ENCODE measurements at places on chromosomes 1 and 21. TPM values are rescaled to one million over a fixed set of nuclear protein-coding genes. Genes with fewer than 3 reads are reported as not detected.

Gene SLC45A1
- 9.6 TPM for total RNA-seq

GRCh38 chr1:33532250-33532649, 59.8 kb downstream of the ZSCAN20 start:
- DNase-seq = no peak

Gene HSF2BP
- total RNA-seq = 6.3 TPM

DNA sequence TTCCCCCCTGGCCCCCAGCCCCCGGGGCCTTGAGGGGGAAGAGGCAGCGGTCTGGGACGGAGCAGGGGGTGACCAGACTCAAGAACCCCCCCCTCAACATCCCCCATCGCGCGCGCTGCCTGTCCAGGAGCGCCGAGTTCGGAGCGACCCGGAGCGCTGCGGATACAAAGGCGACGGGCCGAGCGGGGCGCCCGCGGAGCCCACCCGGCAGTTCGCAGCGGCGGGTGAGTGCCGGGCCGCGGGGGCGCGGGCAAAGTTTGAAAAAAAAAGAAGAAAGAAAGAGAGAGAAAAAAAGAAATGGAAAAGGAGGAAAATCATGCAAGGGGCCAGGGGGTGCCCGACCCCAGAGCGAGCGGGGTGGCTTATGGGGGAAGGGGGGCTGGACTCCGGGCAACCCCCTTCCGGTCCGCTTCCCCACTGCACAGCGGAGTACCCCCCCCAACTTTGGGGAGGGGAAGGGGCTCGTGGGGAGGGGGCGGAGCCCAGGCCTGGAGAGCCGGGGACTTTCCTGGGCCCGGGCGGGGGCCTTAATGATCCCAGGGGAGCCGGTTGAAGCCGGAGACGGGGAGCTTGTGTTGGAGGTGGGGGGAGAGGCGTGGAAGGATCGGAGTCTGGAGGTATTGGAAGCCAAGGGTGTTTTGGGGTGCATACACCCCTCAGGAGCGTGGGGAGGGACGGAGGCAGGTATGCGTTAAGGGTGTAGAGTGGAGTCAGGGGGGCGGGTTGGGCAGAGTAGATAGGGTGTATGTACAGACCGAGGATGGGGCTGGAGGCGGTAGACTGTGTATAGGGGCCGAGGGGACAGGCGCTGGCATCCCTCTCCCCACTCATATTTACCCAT, 502 bp downstream of the VANGL2 start:
- no peak for DNase-seq

DNA sequence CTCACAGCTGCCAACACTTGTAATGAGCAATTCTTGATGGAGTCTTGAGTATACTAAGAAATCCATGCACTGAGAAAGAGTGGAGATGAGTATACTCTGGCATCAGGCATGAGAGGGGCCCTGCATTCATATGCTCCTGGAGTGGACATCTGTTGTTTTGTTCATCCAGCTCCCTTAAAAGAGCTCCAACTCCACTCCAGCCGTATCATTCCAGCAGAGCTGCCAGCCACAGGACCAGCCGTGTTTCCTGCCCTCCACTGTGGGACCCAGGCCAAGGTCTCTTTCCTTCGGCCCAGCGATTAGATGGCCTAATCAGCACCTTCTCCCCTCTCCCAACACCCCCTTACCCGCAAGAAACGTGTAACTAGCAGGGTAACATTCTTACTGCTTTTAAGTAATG, 144.5 kb downstream of the OMA1 start:
- no peak for DNase-seq

Gene PGLYRP3
- total RNA-seq = not detected

DNA sequence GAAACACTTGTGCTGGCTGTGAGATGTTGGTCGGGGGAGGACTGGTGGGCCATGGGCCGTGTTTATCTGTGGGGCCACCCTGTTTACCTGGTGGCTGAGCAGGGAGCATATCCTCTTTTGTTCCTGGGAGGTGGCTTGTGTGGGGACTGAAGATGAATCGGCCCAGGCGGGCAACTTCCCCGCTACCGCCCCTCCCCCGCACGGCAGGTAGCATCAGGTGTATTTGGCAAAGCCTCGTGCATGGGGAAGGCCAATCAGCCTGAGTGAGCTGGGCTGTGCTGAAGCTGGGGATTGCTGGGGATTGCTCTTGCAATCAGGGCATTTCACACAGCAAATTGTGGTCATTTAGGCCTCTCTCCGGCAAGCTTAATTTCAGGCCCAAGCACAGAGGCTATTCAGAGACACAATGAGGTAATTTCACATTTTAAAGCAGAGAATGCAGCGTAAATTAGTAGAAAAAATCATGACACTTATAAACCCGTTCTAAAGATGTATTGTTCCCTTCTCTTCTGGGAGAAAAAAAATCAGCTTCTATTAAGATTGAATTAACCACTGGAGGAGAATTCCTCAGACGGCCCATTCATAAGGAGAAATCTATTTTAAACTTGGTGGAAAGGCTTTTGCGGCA, 197.7 kb upstream of the POU3F1 start:
- DNase-seq = no peak

DNA sequence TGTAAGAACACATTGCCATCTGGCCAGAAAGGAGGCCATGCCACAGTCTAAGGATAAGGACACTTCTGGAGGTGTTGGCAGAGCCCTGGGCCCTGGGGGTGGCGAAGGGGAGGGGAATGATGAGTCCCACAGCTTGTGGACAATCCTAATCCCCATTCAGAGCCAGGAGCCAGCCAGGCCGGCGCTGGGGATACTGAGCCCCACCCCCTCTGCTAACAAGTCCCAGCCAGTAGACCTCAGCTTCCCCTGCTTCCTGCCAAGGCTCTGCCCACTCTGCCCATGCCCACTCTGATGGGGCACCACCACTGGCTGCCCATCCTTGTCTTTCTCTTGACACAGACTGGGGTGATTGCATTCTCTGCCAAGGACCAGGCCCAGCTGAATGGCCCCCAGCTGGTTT, 71.9 kb downstream of the NAV1 start:
- no peak for DNase-seq

Gene TCHHL1
- not detected for total RNA-seq

Gene GCSAML
- not detected for total RNA-seq

DNA sequence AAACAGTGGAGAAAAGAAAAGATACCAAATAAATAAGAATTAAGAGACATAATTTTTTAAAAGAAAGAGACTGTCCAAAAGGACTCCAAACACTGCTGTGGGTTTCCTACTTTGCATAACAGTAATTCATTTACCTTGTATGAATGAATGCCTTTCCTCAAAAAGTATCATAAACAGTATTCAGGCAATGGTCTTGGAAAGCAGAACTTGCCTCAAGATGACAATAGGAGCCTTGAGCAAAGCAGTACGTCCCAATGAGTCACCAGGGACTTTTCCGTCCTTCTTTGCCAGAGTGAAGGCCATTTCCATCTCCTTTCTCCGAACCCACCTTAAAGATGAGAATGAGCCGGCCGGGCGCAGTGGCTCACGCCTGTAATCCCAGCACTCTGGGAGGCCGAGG, 186.4 kb downstream of the ZBTB18 start:
- no peak for DNase-seq

DNA sequence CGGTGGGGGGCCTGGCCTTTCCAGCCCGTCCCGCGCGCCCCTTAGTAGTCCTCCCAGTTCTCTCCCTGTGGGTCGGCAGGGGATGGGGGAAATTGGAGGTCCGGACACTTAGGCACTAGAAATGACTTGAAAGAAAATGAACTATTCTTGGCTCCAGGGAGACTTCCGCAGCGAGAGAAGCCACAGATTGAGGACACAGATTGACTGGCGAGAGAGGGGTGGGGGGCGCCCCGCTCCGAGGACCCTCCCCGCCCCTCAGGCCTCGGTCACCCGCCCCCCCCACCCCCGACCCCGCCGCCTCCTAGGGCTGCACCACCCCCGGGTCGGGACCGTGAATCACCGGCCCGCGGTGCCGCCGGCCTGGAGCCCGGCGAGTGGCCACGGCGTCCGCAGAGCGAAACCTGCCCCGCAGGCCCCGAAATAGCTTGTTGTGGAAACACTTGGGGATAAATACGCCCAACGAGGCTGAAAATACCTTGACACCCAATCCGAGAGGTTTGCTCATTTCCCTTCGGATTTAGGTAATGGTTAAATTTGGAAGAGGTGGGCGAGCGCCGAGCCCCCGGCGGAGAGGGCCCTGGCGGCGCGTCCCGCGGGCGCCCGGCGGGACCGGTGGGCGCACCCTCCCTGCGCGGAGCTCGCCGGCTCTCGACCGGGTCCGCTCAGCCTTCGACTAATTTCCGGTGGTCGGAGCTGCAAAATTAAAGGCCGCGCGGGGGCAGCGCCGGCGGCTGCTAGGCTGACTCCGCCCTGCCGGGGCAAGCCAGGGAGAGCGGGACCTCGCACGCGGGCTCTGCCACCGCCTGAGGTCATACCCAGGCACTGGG, at the start of gene GFI1:
TSS of gene GFI1 (minus strand) at position 675 of the 827 bp plus-strand sequence. CDS start 3,438 bp downstream, outside the sequence.
- DNase-seq = no peak

Gene BNIPL
- total RNA-seq = 1.3 TPM

DNA sequence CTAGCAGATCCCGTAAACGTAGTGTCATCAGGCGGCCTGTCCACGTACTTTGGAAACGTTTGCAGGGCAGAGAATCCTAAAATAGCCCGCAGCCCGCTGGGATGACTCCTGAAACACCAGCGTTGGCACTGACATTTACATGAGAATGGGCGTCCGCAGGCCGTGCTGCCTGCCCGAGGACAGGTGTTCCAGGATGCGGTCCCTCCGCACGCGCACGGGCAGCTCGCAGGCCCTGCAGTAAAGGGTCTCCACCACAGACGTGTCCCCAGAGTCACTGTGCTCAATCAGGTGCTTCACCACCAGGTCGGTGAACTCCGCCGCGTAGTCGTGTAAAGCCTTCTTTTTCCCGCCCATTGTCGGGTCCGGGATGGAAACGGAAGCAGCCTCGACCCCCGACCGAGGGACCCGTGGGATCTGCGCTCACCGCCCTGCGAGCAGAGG, 5.8 kb upstream of the CCDC27 start:
- no peak for DNase-seq

Gene HAPLN2
- 12.9 TPM for total RNA-seq

- DNase-seq = no peak
Observed at GRCh38 chr1:1361982-1362423, 3.6 kb upstream of the MXRA8 start.

DNA sequence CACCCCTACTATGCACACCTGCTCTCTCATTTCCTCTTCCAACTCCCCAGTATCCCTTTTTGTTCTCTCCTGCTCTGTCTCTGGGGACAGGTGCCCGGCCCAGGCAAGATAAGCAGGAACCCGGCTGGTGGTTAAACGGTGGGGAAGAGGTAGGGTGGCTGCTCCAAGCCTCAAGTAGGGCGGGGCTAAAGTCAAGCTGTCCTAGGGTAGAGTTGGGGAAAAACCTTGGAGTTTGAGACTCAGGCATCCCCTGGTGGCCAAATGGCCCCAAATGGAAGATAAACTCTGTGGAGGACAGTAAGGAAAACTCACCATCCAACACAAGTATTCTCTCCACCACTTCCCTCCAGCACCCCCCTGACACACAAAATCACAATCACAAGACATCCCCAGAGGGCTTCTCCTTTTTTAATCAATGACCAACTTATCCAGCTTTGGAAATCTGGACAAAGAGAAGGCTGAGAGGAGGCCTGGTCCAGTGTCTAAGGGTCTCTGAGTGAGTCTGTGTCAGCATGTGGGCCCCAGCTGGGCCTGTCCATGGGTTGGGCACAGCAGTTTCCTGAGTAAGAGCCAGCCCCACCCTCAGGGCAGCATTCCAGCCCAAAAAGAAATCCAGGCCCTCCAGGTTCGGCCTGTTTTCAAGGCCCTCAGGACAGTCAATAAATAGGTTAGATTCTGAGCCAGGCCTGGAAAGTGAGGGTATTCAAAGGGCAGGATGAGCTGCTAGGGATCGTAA, 9.8 kb downstream of the POMGNT1 start:
- no peak for DNase-seq

DNA sequence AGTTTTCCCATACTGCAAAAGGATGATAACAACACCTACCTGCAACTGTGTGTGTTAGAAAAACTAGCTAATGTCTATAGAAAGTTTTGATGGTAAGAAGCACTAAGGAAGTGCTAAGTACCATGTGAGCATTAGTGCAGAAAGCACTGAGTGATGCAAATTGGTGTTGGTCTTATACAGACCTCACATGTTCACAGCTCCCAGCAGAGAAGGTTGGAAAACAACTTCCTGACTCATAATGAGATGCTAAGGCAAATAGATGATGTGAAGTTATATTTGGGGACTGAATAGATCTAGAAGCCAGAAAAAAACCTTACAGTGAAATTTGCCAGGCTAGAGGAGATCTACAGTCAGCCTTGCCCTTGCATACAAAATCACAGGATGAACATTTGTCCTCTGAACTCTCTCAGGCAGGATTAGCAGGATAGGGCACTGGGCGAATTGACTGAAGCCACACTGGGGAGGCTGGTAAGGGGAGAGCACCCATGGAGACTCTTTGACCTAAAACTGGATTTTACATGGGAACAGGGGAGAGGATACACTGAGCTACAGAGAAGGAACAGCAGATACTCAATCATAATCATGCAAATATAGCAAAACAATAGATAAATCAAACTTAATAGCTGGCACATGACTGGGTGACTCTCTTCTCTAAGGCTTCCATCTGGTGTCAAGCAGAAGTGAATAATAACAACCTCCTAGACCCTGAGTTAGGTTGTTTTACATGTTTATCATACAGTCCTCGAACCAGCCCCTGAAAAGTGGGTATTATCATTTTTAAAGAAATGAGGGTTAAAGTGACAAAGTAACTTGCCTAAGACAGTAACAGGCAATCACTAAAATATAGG, 61.3 kb downstream of the ASTN1 start:
- no peak for DNase-seq

Gene USH2A
- under 0.01 TPM for total RNA-seq

- peak; percentile 41 for DNase-seq
Observed at GRCh38 chr1:203117611-203118575, 9.6 kb upstream of the ADORA1 start.

- DNase-seq = no peak
Observed at GRCh38 chr1:55369474-55369873, 154.3 kb upstream of the USP24 start.

GRCh38 chr1:12006167-12006921, 13.0 kb upstream of the MIIP start:
- no peak for DNase-seq

Gene PAPPA2
- 0.22 TPM for total RNA-seq

DNA sequence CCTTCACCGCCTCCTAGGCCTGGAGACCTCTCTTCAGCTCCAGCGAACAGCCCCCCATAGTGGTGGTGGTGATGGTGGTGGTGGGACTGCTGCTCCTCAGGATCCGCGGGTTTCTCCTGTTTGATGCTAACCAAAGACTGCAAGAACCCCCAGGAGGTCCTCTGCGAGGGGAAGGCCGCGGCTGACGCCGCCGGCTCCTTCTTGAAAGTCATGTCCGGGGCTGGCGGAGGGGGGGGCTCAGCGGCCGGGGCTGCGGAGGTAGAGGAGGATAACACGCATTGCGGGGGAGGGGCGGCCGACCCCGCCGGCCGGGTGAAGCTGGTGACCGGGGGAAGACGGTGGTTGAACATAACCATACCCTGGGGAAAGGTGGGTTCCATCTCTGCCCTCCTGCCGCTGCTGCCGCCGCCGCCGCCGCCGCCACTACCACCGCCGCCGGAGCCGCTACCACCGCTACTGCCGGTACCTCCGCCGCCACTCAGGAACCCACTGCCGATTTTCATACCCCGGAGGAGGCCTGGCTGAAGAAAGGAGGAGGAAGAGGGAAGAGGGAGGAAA, 554 bp downstream of the ZNF281 start:
- no peak for DNase-seq
